ENCODE measurements at places on chromosomes 3 and 15.

- DNase-seq: no peak
These were observed 179.8 kb downstream of the THSD4 start for GRCh38 chr15:71294911-71295602.

DNA sequence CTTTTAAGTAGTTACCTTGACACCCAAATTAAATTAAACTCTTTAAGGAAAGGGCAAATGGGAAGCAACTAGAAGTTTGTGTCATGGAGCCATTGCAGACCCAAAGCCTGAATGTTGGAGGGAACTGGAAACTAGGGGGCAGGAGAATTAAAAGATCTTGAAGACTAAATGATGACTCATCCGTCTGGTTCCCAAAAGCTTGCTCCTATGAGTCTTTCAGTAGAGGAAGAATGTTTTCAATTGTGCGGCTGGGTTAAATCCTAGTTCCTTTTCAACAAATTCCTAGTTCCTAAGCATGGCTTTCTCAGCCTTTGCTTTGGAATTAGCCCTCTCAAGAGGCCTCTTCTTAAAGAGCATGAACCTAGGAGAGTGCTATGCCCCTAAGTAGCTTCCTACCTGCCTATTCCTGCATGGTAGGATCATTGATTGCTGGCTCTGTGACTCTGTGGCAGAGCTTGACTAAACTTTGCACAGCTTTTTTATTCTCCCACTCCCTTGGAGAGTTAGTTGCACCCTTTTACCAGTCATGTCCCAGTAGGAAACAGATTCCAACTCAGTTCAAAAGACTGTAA, 17.7 kb downstream of the CLEC3B start:
- no peak for DNase-seq

- DNase-seq: no peak
These were observed at the start of gene DRD3 for GRCh38 chr3:114178770-114179368. Gene DRD3, minus strand, starts transcription at chr3:114179052. Its CDS starts 7,060 bp downstream, at chr3:114171992.

DNA sequence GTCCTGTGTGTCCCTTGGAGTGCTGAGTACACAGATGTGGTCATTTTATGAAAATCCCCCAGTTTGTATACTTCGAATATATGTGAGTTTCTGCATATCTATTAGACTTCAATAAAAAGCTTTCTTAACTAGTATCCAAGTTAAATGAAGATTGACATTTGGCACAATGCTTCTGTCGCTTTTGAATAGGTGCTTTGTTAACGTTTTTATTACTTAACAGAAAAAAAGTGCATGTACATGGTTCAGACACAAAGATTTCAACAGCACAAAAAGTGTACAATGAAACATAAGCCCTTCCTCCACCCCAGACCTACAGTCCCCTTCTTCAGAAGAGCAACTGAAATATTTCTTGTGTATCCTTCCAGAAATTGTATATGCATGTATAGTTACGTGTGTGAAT, 427.4 kb upstream of the PROK2 start:
- DNase-seq: no peak

DNA sequence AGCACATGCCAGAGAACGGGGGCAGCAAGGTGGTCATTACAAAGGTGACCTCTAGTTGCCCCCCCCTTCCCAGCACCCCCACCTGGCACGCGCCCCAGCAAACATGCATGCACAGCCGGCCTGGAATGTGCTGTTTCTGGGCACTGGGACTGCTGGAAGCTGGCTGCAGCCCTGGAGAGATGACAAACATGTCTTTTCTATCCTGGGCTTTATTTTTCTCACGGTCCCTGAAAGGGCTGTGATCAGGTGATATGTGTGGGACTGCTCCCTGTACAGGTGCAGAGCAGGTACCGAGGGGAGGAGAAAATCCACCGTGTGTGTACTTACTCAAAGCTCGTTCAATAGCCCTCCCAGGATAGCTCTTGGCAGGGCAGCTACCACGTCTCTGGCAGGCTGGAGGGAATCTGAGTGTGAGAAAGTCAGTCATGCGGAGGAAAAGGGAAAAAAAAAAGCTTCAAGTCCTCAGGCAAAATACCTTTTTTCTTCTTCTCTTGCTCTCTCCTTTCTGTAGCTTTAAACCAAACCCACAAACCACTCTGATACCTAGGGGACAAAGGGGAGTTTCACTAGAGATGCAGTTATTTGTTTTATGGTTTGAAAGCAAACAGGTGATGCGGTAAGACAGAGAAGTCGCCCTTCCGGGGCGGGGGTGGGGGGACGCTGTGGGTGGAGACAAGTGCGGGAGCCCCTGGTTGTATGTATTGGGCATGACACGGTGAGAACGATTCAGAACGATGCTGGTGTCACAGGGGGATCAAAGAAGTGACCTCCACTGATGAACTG, 5.0 kb upstream of the HES1 start:
- no peak for DNase-seq

DNA sequence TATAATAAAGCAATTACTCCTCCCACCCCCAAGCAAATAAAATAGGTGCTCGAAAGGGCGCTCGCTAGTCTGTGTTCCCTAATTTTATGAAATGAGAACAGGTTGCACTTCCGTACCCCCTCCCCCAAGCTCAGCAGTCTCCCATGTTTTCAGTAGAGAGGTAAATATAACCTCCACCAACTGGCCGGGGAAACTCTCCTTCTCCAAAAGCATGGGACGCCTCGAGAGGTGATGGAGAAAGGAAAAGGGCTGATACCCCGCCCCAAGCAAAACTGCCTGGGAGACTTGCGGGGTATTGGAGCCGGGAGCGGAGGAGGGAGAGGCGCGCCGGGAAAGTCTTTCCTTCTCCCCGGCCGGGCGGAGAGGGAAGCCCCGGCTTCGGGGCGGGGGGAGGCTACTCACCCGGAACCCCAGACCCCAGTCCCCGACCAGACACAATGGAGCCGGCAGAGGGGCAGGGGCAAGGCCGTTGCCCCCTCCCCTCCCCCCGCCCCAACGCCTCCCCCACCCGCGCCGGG, 605 bp downstream of the DCUN1D1 start:
- DNase-seq: no peak

Measured in SIG-M5 (cell line).